ENCODE measurements at places on chromosomes 2 and 18.

DNA sequence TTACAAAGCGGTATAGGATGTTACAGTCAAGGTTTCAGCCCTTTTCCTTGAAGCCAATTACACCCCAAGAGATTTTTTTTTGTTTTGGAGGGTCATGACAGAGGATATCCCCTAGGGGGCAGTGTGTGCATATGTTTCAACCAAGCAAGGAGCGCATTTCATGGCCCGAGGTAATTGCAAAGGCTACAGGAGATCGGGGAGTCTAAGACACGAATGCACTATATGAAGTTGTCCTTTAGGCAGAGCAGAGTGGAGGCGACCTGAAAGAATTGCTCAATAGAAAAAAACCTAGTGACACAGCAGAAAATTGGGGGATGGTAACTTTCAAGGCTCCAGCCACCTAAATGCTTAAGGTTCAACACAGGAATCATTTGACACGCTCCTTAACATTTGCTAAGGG lies 219.8 kb upstream of the PARD3B start:
- DNase-seq, result peak; percentile 50

- no peak for DNase-seq
Measured at GRCh38 chr2:111918383-111918806, 20.0 kb downstream of the MERTK start.

GRCh38 chr18:56214706-56215105 lies 423.7 kb downstream of the TXNL1 start:
- DNase-seq, result no peak

- DNase-seq, result no peak
Measured at GRCh38 chr18:57618910-57619309, 2.7 kb downstream of the NARS1 start.

DNA sequence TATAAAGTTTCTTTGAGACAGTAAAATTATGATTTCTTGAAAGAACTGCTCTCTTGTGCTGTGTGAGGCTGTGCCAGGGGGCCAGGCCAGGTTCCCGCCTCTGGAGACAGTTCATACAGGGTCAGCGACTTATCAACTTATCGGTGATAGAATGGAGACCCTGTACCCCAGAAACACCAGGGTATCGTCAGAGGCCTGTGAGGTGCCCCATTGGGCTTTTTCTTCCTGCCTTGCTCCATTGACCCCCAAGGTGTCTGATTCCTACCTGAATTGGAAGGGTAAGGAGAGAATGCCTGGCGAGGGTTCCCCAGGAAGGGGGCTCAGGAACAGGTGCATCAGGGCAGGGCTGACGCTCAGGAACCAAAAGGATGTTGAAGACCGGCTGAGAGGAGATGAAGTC lies 4.3 kb downstream of the DLX1 start:
- DNase-seq, result no peak

- no peak for DNase-seq
Measured at GRCh38 chr2:210606001-210606400, 49.6 kb downstream of the CPS1 start.

GRCh38 chr2:61993422-61994024 lies 88.0 kb downstream of the COMMD1 start:
- no peak for DNase-seq

GRCh38 chr2:110865188-110865587 lies 132.8 kb downstream of the ACOXL start:
- DNase-seq, result no peak

GRCh38 chr2:118738106-118738505 lies 109.3 kb downstream of the EN1 start:
- DNase-seq, result no peak
